ENCODE measurements at places on chromosomes 6 and 20.

- DNase-seq, result no peak
Observed at GRCh38 chr6:19408331-19408730, 428.8 kb upstream of the ID4 start.

GRCh38 chr20:1813101-1813529, 82.1 kb upstream of the SIRPA start:
- no peak for DNase-seq

DNA sequence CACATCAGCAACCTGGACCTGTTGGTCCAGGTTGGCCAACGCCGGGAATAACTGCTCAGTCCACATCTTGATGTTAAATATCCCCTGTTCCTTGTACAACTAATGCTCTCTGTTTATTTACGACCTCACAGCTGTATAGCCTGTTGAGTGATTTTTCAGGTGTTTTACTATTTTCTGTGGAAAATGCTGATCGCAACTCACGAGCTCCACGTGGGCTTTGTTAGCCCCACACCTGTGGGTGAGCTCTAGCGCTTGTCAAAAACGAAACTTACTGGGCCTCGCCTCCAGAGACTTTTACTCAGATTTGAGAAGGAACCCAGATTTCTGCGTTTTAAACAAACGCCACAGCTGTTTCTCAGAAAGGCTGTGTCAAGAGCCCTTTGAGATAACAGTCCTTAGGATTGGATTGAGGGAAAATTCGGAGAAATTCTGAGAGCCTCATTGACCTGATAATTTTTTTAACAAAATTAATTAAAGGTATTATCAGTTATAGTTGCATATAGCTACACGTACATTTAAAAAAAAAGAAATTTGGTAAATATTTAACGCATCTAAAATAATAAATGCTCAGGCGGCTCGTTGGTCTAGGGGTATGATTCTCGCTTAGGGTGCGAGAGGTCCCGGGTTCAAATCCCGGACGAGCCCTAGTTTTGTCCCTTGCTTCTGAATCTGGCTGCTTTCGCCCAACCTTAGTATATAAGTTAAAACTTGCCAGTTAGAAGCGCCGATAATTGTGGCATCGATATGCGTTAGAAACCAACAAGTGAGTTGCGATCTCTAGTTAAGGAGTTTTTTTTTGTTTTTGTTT, 16.7 kb downstream of the HMGN4 start:
- DNase-seq, result peak; percentile 62

DNA sequence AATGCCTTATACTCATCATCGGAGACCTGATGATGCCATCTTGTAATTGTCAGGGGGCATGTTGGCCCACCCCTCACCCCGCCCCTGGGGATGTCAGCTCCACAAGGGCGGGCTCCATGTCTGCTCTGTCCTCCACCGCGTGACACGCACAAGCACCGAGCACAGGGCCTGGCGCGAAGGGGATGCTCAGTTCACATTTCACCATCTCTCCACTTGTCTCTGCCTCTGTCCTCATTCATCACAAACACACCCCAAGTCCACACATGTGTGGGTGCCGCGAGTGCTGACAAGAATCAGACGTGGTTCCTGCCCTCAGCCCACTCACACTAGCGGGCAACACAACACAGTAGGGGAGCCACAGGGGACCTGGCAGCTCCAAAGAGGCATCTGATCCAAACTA, 151.2 kb upstream of the PTPN1 start:
- DNase-seq, result no peak

GRCh38 chr6:16109659-16110305, 19.1 kb upstream of the MYLIP start:
- DNase-seq, result no peak

DNA sequence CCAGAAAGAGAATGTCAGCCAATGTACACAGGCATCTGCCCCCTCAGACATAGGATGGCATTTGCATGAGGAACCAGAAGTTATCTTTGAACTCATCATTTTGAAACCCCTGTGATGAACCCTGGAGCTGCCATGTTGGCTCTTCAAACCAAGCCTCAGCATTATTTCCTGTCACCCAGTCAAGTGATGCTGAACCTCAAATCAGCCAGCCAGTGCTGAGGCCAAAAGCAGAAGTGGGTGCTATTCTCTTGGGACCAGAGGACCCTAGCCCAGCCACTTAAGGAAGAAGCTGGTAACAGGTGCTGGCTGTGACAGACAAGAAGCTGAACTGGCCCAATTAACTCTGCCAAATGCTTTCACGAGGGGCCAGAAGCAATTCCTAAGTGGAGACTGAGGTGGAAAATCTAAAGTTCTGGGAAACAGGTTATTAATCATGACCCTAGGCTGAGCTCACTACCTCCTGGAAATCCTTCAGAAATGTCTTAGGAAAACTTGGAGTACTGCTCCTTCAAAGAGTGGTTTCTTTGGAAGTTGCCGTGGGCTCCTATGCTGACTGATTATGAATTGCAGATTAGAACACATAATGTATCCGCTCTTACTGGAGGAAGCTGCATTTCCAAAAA, 4.0 kb downstream of the PKIG start:
- no peak for DNase-seq

DNA sequence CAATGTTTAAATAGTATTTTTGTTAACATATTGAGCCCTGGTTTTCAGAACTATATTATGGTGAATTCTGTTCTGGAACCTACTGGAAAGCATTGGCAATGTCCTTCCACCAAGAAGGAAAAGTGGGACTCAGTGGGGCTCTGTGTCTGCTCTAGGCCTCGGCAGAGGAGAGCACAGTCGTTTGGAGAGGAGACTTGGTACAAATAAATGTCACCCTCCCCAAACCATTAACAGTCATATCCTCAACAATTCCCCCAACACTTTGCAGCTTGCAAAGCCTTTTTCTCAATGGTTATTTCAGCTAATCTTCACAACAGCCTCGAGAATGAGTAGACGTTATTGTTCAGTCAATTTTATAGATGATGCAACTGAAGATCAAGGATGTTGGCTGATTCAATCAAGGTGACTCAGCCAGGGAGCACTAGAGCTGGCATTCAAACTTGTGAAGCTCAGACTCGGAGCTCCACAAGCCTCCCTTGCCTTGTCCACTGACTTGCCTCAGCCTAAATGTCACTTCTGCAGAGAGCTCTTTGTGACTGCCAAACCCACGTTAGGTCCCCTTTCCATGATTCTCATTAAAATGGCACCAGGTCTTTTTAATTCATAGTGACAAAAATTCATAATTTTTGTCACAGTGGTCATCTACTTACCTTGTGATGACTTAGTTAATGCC, 60.6 kb downstream of the TOX2 start:
- DNase-seq, result no peak

DNA sequence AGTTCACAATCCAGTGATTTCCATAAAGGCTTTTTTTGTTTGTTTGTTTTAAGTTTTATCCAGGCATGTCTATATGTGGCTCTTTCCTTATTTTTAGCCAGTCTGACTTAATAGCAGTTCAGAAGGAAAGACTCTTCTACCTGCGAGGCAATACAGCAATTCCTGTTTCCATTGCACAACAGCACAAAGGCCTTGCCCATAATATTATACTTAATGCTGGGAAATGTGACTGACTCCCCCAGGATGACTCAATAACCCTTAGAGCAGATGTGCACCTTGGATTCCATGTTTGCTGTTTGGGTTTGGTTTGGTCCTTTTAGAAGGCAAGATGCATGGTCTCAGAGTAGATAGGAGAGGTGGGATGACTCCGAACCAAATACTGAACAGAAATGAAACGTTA, 184.1 kb downstream of the MTFR2 start:
- DNase-seq, result no peak

DNA sequence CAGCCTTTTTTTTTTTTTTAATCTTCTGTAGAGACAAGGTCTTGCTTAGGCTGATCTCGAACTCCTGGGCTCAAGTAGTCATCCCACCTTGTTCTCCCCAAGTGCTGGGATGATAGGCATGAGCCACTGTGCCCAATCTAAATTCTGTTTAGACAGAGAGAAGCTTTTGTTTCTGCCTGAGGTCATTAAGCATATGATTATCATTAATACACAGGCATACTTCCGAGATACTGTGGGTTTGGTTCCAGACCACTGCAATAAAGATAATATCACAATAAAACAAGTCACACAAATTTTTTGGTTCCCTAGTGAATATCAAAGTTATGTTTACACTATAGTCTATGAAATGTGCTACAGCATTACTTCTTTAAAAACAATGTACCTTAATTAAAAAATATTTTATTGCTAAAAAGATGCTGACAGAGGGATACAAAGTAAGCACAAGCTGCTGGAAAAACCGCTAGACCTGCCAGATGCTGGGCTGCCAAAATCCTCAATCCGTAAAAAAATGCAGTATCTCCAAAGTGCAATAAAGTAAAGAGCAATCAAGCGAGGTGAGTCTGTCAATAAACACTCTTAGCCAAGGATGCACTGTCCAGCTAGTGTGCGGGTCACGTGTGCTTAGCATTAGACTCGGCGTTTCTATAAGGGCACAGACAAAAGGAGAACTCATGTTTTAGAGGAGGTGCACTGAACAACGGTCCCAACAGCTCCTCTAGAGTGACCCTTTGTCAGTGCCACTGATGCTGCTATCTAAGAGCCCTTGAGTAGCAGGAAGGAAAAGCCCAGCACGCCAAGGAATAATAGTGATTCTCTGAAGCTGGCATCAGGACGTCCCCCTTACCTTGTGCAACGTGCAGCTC, 16.1 kb downstream of the TXNDC5 start:
- DNase-seq, result no peak

- no peak for DNase-seq
Observed at GRCh38 chr6:166904101-166904746, 52.1 kb downstream of the RNASET2 start.

- no peak for DNase-seq
Observed at GRCh38 chr20:44436393-44436792, 39.3 kb upstream of the TTPAL start.

GRCh38 chr6:166104107-166104506, 63.5 kb downstream of the TBXT start:
- DNase-seq, result no peak

GRCh38 chr6:7088076-7088742, 19.6 kb upstream of the RREB1 start:
- DNase-seq, result no peak

GRCh38 chr20:50283922-50284810, 93.5 kb downstream of the CEBPB start:
- no peak for DNase-seq

GRCh38 chr6:139990856-139991465, 616.5 kb upstream of the CITED2 start:
- no peak for DNase-seq

GRCh38 chr6:146289816-146290588, 253.6 kb upstream of the RAB32 start:
- DNase-seq, result no peak

GRCh38 chr20:43971267-43971666, 56.6 kb downstream of the TOX2 start:
- DNase-seq, result no peak

DNA sequence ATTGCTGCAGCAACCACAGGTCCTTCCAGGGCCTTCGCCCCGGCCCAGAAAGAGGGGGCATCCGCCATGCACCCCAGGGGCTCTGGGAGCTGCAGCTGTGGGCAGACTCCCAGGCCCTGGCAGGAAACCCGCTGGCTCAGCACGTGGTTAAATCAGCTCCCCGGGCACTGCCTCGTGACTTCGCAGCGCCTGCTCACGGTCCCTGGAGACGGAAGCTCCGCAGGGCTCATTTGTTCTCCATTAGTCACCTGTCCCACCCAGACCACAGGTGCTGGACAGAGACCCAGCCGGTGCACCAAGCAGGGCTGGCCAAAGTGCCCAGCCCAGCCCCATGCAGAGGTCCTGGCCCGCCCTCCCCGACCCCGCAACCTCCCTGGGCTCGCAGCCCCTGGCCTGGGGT, 14.7 kb downstream of the KCNQ2 start:
- DNase-seq, result no peak

GRCh38 chr6:81938991-81939732, 186.7 kb upstream of the TENT5A start:
- DNase-seq, result no peak

GRCh38 chr6:10215326-10216110, 199.4 kb downstream of the TFAP2A start:
- no peak for DNase-seq

GRCh38 chr20:39874049-39874893, 814.8 kb downstream of the MAFB start:
- peak; percentile 54 for DNase-seq

DNA sequence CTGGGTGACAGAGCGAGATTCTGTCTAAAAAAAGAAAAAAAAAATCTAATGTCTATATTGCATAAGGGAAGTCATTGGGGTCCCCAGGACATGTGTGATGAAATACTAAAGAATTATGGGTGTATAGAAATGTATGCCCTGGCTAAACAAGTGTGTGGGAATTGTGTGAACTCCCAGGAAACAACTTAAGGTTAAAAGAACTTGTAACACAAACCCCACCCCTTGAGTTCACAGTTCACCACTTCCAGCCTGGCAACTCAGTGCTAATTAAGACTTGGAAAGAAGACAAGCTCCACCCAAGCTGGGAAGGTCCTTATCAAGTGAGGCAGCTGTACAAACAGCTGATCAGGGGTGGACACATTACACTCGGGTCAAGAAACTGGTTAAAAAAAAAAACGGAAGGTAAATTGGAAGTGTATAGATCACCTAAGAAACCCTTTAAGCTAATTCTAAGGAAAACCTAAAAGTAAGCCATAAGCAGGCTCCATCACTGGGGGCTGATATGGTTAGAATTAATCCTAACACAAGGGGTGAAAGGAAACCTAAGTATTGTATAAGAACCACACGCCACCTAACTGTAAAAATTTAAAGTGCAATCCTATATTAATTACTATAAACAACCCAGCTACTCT, 25.2 kb downstream of the HLA-A start:
- no peak for DNase-seq

- no peak for DNase-seq
Observed at GRCh38 chr6:4085332-4085700, 6.4 kb upstream of the FAM217A start.

GRCh38 chr6:147666255-147666654, 157.8 kb downstream of the SAMD5 start:
- DNase-seq, result no peak

DNA sequence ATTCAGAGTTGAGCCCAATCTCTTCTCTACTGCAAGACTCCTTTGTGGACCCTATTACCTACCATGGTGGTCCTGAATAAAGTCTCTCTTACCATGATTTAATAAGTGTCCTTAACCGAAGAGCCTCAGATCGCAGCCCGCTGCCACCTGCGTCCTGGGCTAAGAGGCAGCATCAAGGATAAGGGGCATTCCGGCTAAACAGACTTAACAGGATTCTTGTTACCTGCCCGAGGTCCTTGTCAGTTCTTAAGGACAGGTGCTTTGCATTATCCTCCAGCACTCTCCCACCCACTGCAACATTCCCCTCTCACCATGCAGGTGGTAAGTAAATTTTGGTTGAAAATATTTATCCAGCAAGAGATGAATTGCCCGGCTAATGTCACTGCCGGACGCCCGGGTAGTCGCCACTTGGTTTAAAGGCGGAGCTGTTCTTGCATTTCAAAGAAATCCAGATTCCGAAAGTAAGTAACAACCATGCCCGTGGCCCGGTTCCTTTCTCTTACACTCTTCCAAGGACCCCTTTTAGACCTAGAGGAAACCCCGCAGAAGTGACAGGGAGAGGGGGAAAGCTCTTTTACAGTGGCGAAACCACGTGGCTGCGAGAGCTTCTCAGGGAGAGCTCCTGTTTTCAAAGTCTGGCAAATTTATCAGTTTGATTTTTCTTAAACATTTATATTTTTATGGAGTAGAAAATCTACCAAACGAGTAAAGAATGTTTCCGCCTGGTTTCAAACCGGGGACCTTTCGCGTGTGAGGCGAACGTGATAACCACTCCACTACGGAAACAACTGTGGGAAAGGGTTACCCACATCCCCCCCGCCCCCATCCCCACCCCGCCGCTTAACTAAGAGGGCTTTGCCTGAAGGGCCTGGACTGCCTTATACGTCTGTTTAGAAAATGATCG, 41.9 kb upstream of the PRSS16 start:
- DNase-seq, result no peak

- no peak for DNase-seq
Observed at GRCh38 chr6:132817554-132818403, 3.4 kb downstream of the RPS12 start.
